Left colon (tissue), 2 donors: ENCODE measurements at places on chromosomes 2 and 18. TPM values are rescaled to one million over a fixed set of nuclear protein-coding genes. Genes with fewer than 3 reads are reported as not detected.

The CFAP65 gene
- 0.76 TPM for total RNA-seq

DNA sequence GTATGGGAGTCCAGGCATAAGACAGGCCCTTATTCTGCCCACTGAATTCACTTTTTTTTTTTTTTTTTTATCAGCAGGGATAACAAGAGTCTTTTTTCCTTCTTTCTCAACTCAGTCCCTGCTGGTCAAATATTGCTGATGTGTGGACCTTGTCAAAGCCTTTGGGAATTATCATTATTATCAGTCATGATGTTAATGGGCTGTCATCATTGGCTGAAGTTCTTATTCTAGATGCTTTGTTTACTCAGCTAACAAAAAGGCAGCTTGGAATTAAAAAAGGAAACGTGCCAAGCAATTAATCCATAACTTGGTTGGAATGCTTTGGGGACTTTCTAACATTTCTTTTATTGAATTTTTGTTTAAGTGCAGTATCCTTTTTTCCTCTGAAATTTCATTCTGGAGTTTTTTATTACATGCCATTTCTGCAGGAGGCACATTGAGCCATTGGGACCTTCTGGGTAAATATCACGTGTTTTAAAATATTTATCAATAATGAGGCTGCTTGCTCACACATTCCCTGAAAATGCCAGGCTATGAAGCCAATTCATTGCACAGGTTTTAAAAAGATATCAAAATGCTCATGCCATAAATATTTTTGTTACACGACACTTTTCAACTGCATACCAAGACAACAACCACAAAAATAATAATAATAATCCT is 246.3 kb downstream of the TXNL1 start:
- no peak for DNase-seq

- no peak for DNase-seq
Observed at GRCh38 chr2:227311861-227312506, 13.1 kb upstream of the MFF start.

GRCh38 chr2:36538335-36538734 is 59.6 kb downstream of the FEZ2 start:
- no peak for DNase-seq

DNA sequence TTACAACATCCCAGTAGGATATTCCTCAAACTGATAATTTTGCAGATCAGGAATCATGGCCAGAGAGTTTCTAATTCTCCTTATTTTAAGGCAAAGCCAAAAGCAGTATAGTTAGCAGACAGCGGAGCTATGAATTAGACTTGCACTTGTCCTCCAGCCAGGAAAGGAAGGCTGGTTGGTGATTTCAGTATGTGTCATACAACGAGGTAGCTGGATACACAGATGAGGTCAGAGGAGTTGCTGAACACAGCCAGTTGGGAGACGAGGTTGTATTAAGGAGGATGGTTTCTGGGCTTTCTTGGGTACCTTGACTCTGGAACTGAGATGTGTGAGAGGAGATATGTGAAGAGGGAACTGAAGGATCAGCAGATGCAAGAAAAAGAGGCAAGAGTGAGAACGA is 185.2 kb downstream of the SOX11 start:
- no peak for DNase-seq

DNA sequence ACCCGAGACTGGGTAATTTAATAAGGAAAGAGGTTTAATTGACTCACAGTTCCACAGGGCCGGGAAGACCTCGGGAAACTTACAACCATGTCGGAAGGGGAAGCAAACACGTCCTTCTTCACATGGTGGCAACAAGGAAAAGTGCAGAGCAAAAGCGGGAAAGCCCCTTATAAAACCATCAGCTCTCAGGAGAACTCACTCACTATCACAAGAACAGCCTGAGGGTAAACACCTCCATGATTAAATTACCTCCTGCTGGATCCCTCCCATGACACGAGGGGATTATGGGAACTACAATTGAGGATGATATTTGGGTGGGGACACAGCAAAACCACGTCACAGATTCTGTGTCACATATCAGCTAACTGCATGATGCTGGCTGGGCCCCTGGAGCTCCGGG is 11.4 kb downstream of the TCF23 start:
- DNase-seq, result no peak
